Pancreas (tissue), 10 donors: ENCODE measurements at places on chromosomes 5 and 9. TPM values are rescaled to one million over a fixed set of nuclear protein-coding genes. Genes with fewer than 3 reads are reported as not detected.

TAF11L10 gene
- not detected for total RNA-seq

DNA sequence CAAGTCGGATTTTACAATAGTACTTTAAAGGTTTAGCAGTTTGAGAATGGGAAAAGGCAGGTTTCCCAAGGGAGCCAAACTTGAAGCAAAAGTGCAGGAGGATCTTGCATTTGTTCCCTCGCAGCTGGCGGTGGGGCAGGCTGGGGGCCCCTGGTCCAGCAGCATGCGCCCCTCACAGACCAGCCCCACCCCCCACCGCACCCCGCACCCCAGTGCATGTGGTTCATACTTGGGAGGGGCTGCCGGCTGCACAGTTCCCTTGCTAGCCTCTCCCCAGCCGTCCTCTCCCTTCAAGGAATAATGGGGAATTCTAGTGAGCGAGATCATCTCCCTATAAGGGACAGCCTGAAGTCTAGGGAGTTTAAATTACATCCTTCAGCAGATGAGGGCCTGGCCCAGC, 273.1 kb upstream of the IRX2 start:
- H3K4me1 ChIP-seq = no peaks in the 10 kb centered on the region
- no peak for DNase-seq
- no peak overlapping the region for H3K27ac ChIP-seq
- no peak overlapping the region for H3K4me3 ChIP-seq
- H3K36me3 ChIP-seq = no peaks in the 10 kb centered on the region

SHOC1 gene
- 0.25 TPM for total RNA-seq

GRCh38 chr5:159005062-159005461, 94.7 kb downstream of the EBF1 start:
- no peak overlapping the region for H3K27ac ChIP-seq
- H3K36me3 ChIP-seq = no peaks in the 10 kb centered on the region
- no peaks in the 10 kb centered on the region for H3K4me1 ChIP-seq
- H3K4me3 ChIP-seq = no peak overlapping the region
- H3K27me3 ChIP-seq = no peaks in the 10 kb centered on the region

SAPCD2 gene
- 0.29 TPM for total RNA-seq

- no peak overlapping the region for H3K27ac ChIP-seq
- peak; percentile 2 for DNase-seq
- no peaks in the 10 kb centered on the region for H3K36me3 ChIP-seq
- H3K27me3 ChIP-seq = no peaks in the 10 kb centered on the region
Measured at GRCh38 chr9:124254261-124254682, 3.5 kb upstream of the NEK6 start.

GRCh38 chr5:150043657-150044328, 42.6 kb downstream of the CSF1R start:
- H3K4me1 ChIP-seq = no peaks in the 10 kb centered on the region
- no peak overlapping the region for H3K4me3 ChIP-seq
- DNase-seq = no peak
- H3K27me3 ChIP-seq = no peaks in the 10 kb centered on the region
- H3K27ac ChIP-seq = no peak overlapping the region

NTNG2 gene
- 6.2 TPM for total RNA-seq
